GM12892 (cell line): ENCODE measurements at places on chromosomes 3 and 15.

DNA sequence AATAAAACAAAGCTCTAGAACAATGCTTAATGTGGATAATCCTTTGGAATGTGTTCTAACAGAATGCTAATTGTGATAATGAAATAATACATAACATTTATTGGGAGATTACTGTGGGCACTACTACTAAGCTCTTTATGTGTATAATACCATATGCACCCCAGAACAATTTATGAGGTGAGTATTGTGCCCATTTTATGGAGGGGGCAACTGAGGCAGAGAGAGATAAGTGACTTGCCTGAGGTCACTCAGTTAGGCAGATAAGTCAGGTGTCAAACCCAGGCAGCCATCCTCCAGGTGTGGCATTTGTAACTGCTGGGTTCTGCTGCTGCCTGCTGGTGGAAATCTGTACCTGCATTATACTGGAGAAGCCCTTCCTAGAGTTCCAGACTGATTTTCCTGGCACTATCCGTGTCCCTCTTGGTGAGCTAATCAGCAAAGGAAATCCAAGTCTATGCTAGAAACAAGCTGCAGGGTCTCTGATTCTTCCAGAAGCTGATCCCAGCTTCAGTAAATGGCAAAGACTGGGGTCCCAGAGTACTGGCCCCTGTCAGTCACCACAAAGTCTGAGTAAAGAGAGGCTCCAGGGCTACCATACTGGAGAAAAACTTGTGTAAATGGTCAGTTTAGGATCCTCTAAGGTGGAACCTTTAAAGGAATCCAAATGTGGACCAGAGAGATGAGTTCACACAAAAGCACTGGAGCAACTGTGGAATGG is 22.6 kb upstream of the RBP1 start:
- no peak for DNase-seq

DNA sequence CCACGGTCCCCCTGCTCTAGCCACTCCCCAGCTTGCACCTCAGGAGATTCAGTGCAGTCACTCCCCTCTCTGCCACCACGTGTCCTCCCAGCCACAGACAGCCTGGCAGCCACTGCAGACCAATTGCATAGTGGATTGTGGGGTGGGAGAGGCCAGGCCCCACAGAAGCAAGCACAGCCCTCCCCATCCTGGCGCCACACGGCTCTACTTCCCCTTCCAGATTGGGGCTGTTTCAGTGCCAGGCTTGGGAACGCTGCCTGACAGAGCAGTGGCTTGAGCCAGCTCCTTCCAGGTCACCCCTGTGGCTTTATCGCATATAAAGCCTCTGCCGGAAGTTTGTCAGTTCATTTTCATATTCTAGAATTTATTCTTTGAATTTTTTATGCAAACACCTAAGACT is 90.7 kb downstream of the TMEM266 start:
- DNase-seq = no peak

DNA sequence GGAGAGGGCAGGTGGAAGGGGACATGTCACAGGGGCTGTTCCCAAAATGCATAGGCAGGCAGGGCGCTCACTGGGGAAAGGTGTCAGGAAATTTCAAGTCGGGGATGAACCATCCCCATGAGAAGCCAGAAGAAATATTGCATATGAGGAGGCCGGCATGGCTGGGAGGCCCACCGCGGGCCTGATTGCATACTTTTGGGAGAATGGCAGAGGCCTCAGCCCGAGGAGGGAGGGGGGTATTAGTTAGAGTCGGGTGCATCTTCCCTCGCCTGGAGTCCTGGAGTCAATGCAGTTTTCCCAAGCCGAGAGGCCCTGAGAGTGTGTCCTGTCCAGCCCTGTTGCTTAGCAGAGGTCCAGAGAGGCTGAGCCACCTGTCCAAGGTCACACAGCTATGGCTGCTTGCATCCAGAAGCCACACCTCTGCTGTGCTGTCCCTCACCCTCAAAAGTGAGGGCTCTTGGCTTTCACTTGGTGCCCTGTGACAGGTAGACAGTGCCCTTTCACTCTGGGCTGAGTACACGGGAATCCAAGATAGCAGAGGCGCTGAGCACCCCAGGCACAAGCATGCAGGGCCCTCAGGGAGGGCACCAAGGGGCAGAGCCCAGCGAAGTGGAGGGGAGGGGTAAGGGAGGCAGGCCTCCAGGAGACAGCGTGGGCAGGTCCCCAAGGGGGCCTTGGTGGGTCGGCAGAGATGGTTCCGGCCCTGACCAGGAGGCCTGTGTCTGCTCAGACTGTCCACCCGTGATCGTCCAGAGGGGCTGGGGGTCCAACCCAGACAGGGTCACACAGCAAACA is 48.5 kb downstream of the GRIP2 start:
- DNase-seq = no peak

GRCh38 chr3:18635215-18635614 is 210.1 kb upstream of the SATB1 start:
- DNase-seq = no peak
